ENCODE measurements at places on chromosomes 11 and 22. TPM values are rescaled to one million over a fixed set of nuclear protein-coding genes. Genes with fewer than 3 reads are reported as not detected.

GRCh38 chr11:120430146-120430545, 81.4 kb upstream of the GRIK4 start:
- DNase-seq = peak; percentile 30

GRCh38 chr22:29348956-29349355, 33.5 kb upstream of the RASL10A start:
- peak; percentile 35 for DNase-seq

- no peak for DNase-seq
Measured at GRCh38 chr22:27978317-27978716, 59.3 kb upstream of the PITPNB start.

DNA sequence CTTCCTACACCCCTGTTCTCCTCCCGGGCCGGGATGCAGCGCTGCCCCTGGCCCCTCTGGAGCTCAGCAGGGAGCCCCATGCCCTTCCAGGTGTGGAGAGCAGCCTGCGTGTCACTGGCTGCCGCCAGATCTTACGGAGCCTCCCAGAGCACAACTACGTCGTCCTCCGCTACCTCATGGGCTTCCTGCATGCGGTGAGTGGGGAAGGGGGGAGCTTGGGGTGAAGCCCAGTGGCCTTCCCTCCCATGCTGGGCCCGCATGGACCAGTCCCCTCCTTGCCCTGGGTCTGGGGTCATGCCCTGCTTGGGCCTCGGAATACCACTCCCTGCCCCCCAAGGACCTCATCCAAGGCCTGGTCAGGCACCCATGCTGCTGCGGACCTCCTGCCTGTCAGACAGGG, 107.3 kb downstream of the ARHGAP8 start:
- no peak for DNase-seq

GRCh38 chr11:21975242-21975641, 217.6 kb upstream of the ANO5 start:
- no peak for DNase-seq

- no peak for DNase-seq
Measured at GRCh38 chr11:12390687-12391110, 13.3 kb downstream of the PARVA start.

- DNase-seq = no peak
Measured at GRCh38 chr22:22168190-22168940, 76.2 kb upstream of the VPREB1 start.

DNA sequence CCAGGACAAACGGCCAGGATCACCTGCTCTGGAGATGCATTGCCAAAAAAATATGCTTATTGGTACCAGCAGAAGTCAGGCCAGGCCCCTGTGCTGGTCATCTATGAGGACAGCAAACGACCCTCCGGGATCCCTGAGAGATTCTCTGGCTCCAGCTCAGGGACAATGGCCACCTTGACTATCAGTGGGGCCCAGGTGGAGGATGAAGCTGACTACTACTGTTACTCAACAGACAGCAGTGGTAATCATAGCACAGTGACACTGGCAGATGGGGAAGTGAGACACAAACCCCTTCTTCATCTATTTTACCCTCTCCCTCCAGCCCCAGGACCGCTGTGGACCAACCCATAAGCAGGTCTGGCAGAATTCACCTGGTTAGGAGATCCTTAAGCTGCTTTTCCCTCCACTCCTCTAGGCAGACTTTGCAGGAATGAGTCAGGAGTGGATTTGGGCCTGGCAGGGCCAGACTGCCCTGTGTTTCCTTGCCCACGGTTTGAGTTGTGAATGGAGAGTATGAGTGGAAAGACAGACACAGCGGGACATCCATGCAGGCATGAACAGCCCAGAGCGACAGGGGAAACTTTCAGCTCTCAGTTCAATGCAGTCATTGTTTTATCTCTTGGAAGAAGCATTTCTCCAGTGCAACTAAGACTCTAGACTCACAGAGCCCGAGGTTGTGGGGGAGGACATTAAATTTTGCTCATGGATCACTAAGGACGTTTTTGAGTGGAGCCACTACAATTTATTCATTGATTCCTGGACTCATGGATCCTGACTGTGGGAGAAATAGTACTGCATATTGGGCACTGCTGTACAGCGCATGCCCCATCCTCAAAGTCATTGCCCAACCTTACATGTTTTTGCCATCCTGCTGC, 75.3 kb upstream of the IGLL5 start:
- DNase-seq = peak; percentile 63

USH1C gene
- not detected for total RNA-seq

All from osteoblast (primary cell).